Stimulated activated CD4-positive, alpha-beta T cell treated with anti-CD3 and anti-CD28 coated beads, Interleukin-1b, Interleukin-23, amount 100 ng/mL, for 1 hour (primary cell): ENCODE measurements at places on chromosomes 3 and 15.

- no peak for DNase-seq
Measured at GRCh38 chr3:122403489-122403888, 12.4 kb downstream of the WDR5B start.

GRCh38 chr3:12854565-12854964, 13.2 kb upstream of the RPL32 start:
- DNase-seq, result no peak

- DNase-seq, result no peak
Measured at GRCh38 chr3:101195951-101196713, 124.2 kb downstream of the IMPG2 start.

GRCh38 chr3:52532838-52533622, 627 bp downstream of the NT5DC2 start:
- DNase-seq, result no peak

- no peak for DNase-seq
Measured at GRCh38 chr3:40915346-40915865, 283.9 kb upstream of the CTNNB1 start.

GRCh38 chr3:178420033-178420432, 116.2 kb upstream of the KCNMB2 start:
- no peak for DNase-seq

DNA sequence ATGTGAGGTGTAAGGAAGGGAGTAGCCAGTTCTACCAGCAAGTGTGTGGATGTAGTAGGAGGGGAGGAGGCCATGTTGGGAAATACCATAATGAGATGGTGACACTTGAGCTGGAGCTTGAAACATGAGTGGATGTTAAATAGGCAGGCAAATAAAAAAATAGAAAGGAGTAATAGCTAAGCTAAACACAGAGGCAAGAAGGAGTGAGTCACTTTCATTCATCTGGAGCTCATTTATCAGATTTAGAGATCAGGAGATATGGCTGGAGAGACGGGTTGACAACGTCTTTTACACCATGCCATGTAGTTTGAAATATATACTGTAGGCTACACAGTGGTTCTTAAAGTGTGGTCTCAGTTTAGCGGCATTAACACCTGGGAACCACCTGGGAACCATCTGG, 390.5 kb downstream of the DIPK2A start:
- no peak for DNase-seq

- no peak for DNase-seq
Measured at GRCh38 chr3:63060412-63060811, 185.2 kb upstream of the CADPS start.

GRCh38 chr15:31486506-31486905, 159.9 kb downstream of the KLF13 start:
- DNase-seq, result no peak

- no peak for DNase-seq
Measured at GRCh38 chr3:99640214-99640851, 1.9 kb downstream of the COL8A1 start.

GRCh38 chr15:57509126-57509525, 82.6 kb upstream of the MYZAP start:
- no peak for DNase-seq
